Testis (tissue), 5 donors: ENCODE measurements at places on chromosomes 4 and X. TPM values are rescaled to one million over a fixed set of nuclear protein-coding genes. Genes with fewer than 3 reads are reported as not detected.

GRCh38 chr4:94278781-94279180 is 63.9 kb downstream of the HPGDS start:
- no peak overlapping the region for H3K27ac ChIP-seq
- H3K4me3 ChIP-seq = no peak overlapping the region
- H3K36me3 ChIP-seq = no peaks in the 10 kb centered on the region
- DNase-seq = no peak
- H3K4me1 ChIP-seq = no peaks in the 10 kb centered on the region
- no peaks in the 10 kb centered on the region for H3K27me3 ChIP-seq

- H3K4me1 ChIP-seq = no peaks in the 10 kb centered on the region
- no peak overlapping the region for H3K4me3 ChIP-seq
- no peaks in the 10 kb centered on the region for H3K36me3 ChIP-seq
These were observed 46.7 kb downstream of the TMEM156 start for GRCh38 chr4:38985410-38986100.

NUDT10 gene
- total RNA-seq = 175 TPM

- no peak for DNase-seq
- H3K36me3 ChIP-seq = no peaks in the 10 kb centered on the region
- H3K27me3 ChIP-seq = no peaks in the 10 kb centered on the region
- H3K4me3 ChIP-seq = no peak overlapping the region
These were observed 140.6 kb downstream of the ARSF start for GRCh38 chrX:3181846-3182245.

POLR2B gene
- 81.8 TPM for total RNA-seq

CLNK gene
- total RNA-seq = not detected

DNA sequence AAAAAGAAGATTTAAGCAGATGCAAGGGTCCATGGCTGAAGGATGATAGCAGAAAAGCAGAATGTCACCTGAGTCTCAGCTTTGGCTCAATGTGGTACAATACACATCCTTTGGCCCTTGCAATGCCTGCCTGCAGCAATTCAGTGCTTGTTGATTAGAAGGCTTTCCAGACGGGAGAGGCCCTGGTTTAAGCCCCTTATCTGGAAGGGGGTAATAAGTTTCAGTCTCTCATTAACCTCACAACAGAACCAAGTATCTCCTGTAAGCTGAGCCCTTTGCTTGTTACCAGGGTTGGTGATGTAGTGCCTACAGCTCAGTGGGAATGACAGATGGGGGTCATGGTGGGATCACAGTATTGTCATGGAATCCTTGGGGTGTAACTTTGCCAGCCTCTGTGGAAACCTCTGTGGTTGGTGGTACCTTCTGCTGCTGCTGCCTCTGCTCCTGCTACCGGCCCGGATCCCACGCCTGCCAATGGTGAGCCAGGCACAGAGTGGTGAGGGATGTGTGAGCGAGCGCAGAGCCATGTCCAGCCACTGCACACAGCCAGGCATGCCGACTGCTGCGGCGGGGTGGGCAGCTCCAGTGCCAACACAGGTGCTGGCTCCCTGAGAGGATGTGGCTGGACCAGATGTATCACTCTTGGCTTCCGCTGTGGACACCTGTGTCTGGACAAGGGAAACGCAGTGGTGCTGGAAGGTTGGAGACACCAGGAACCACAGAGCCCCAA is 81.2 kb downstream of the ADRA2C start:
- no peaks in the 10 kb centered on the region for H3K4me1 ChIP-seq
- no peak overlapping the region for H3K4me3 ChIP-seq
- no peak for DNase-seq
- no peaks in the 10 kb centered on the region for H3K36me3 ChIP-seq
- no peak overlapping the region for H3K27ac ChIP-seq

- no peak overlapping the region for H3K4me3 ChIP-seq
- no peak overlapping the region for H3K27ac ChIP-seq
- no peak for DNase-seq
- H3K4me1 ChIP-seq = no peaks in the 10 kb centered on the region
These were observed 135.6 kb downstream of the CHIC2 start for GRCh38 chr4:53928825-53929224.

DNA sequence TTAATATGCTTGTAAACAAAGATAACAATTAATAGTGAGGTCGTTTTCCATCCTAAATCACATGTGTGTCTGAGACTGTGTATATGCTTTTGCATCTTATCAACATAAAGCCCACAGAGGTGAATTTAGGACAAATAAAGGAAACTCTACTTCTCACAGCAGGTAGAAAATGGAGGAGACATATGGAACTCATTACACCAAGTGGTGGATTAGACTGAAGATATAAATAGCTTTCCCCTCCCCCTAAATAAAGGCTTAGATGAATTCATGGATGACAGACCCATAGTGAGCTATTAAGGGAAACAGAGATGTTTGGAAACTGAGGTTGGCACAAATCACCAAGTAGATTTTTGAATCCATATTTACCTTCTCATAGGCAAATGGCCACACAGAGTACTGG is 79.7 kb downstream of the GRIA3 start:
- H3K4me3 ChIP-seq = no peak overlapping the region
- no peak overlapping the region for H3K27ac ChIP-seq
- H3K36me3 ChIP-seq = no peaks in the 10 kb centered on the region
- no peaks in the 10 kb centered on the region for H3K27me3 ChIP-seq
- DNase-seq = no peak

CHM gene
- 21.9 TPM for total RNA-seq
